CD4-positive, alpha-beta T cell (primary cell): ENCODE measurements at places on chromosomes 5 and 9. TPM values are rescaled to one million over a fixed set of nuclear protein-coding genes. Genes with fewer than 3 reads are reported as not detected.

- no peaks in the 10 kb centered on the region for H3K36me3 ChIP-seq
- no peak for DNase-seq
- peaks cover 4% of the 10 kb centered on the region for H3K27me3 ChIP-seq
- H3K4me3 ChIP-seq, result no peak overlapping the region
- H3K4me1 ChIP-seq, result no peaks in the 10 kb centered on the region
Measured at GRCh38 chr5:38651806-38652205, 95.4 kb upstream of the LIFR start.

- no peak for DNase-seq
- no peaks in the 10 kb centered on the region for H3K36me3 ChIP-seq
- no peak overlapping the region for H3K27ac ChIP-seq
- peaks cover 49% of the 10 kb centered on the region for H3K4me1 ChIP-seq
- H3K27me3 ChIP-seq, result no peaks in the 10 kb centered on the region
Measured at GRCh38 chr9:110153431-110153830, 54.5 kb downstream of the C9orf152 start.

DNA sequence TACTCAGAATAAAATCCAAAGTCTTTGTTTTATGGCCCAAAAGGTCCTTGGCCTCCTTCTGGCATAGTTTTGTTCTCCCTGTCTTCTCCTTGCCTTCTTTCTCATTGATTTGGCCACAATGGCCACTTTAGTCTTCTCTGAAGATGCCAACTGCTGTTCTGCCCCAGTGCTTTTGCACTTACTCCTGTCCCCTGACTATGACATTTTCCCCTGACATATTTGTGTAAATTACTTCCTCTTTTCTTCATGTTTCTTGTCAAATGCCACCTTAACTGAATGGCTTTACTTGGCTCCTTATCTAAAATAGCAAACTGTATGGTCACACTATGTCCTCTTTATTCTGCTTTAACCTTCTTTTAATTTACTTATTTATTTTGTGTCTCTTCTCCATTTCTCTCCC is 484.7 kb upstream of the ARRDC3 start:
- no peaks in the 10 kb centered on the region for H3K36me3 ChIP-seq
- DNase-seq, result no peak
- no peaks in the 10 kb centered on the region for H3K27me3 ChIP-seq
- no peaks in the 10 kb centered on the region for H3K4me1 ChIP-seq
- no peak overlapping the region for H3K4me3 ChIP-seq
- H3K27ac ChIP-seq, result no peak overlapping the region

SMIM33 gene
- not detected for total RNA-seq

DNA sequence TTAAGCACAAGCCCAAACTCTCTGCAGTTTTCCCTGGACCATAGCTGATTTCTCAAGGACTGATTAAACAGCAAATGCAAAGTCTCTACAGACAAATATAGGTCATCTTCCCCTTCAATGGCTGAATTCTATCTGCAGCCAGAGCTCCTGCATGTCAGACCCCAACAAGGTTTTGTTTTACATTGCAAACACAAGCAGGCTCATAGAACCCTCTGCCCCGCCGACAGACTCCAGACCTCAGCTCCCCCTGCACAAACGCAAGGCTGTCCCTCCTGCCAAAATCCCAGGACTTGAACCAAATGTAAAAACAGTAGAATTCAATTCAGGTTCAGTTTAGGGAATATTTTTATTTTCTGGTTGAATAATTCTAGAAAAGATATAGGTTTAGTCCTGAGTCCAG is 526.7 kb upstream of the TRPC7 start:
- no peaks in the 10 kb centered on the region for H3K36me3 ChIP-seq
- H3K4me3 ChIP-seq, result no peak overlapping the region
- H3K27me3 ChIP-seq, result no peaks in the 10 kb centered on the region
- no peak overlapping the region for H3K27ac ChIP-seq

GRCh38 chr5:31059889-31060288 is 133.6 kb upstream of the CDH6 start:
- H3K27ac ChIP-seq, result no peak overlapping the region
- no peaks in the 10 kb centered on the region for H3K36me3 ChIP-seq
- no peaks in the 10 kb centered on the region for H3K4me1 ChIP-seq
- no peak for DNase-seq

GRCh38 chr5:171871711-171872110 is 86.1 kb downstream of the SMIM23 start:
- no peak for DNase-seq
- no peak overlapping the region for H3K4me3 ChIP-seq
- no peaks in the 10 kb centered on the region for H3K27me3 ChIP-seq
- H3K36me3 ChIP-seq, result peaks cover 77% of the 10 kb centered on the region
- H3K4me1 ChIP-seq, result no peaks in the 10 kb centered on the region

IL17B gene
- total RNA-seq, result not detected

DNA sequence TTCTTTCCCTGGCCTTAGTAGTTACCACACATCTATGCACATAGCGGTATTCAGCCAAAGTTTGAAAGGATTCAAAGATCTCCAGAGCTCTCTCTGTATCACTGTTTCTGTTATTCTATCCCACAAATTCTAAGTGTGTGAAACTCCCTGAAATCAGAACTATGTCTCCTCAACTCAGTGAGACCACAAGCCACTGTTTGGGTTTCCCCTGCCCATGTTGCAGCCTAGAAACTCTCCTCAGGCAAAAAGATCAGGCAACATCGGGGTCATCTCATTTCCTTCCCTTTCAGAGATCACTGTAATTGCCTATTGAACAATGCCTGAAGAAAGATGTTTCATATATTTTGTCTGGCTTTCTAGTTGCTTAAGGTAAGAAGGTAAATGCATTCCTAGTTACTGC is 135.6 kb downstream of the TMC1 start:
- no peak overlapping the region for H3K4me3 ChIP-seq
- H3K27me3 ChIP-seq, result peaks cover 4% of the 10 kb centered on the region
- no peaks in the 10 kb centered on the region for H3K36me3 ChIP-seq
- H3K4me1 ChIP-seq, result no peaks in the 10 kb centered on the region
- no peak for DNase-seq
- no peak overlapping the region for H3K27ac ChIP-seq

FOXD4 gene
- total RNA-seq, result not detected

- DNase-seq, result no peak
- no peaks in the 10 kb centered on the region for H3K27me3 ChIP-seq
- no peaks in the 10 kb centered on the region for H3K4me1 ChIP-seq
- no peak overlapping the region for H3K27ac ChIP-seq
- H3K36me3 ChIP-seq, result no peaks in the 10 kb centered on the region
Measured at GRCh38 chr9:22171691-22172090, 162.6 kb upstream of the CDKN2B start.

DNA sequence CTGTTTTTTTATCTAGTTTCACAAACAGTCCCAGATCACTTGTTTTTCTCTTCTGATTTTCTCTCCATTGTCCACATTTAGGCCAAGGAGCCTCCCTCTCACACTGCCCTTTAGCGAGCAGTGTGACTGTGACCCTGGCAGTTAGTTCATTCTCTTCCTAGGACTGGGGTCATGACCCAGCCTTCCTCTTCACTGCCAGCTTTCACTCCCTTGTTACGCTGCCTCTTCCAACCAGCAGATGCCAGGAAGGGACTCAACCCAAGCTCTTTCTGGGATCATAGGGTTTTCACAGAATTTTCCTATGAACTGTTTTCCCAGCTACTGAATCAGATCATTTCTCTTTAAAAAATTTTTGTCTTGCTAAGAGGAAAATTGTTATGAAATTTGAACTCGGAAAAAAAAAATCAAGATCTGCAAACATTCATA is 70.9 kb downstream of the LMNB1 start:
- peaks cover 28% of the 10 kb centered on the region for H3K4me1 ChIP-seq
- no peaks in the 10 kb centered on the region for H3K27me3 ChIP-seq
- no peak overlapping the region for H3K4me3 ChIP-seq
- H3K27ac ChIP-seq, result no peak overlapping the region

NR2F1 gene
- total RNA-seq, result not detected

- no peaks in the 10 kb centered on the region for H3K4me1 ChIP-seq
- no peak overlapping the region for H3K4me3 ChIP-seq
Measured at GRCh38 chr9:100206899-100207298, 107.9 kb downstream of the INVS start.

GRCh38 chr5:180900178-180900577 is 1.2 kb downstream of the BTNL8 start:
- no peaks in the 10 kb centered on the region for H3K36me3 ChIP-seq
- no peaks in the 10 kb centered on the region for H3K4me1 ChIP-seq
- no peaks in the 10 kb centered on the region for H3K27me3 ChIP-seq
- no peak overlapping the region for H3K27ac ChIP-seq
- no peak for DNase-seq

DNA sequence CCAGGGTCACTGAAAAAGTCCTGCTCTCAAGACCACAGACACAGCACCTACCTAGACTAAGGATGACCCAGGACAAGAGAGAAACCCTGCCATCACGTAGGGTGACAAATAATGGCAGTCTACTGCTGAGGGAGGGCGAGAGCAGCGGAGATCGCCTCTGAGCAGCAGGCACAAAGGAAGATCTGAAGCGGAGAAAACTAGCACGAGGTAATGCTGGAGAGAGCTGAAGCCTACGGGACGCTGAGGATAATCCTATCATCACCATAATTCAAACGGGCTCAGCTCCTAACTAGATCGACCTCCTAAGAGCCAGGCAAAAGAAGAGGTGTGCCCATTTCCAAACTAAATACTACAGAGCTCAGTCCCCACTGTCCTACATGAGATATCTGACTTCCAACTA is 41.3 kb downstream of the FBXO10 start:
- no peak overlapping the region for H3K27ac ChIP-seq
- no peak for DNase-seq
- H3K27me3 ChIP-seq, result no peaks in the 10 kb centered on the region
- H3K4me3 ChIP-seq, result no peak overlapping the region
- H3K36me3 ChIP-seq, result no peaks in the 10 kb centered on the region
- H3K4me1 ChIP-seq, result peaks cover 27% of the 10 kb centered on the region
